ENCODE measurements at places on chromosomes 7 and 10.

- DNase-seq: no peak
Observed at GRCh38 chr10:30390207-30390606, 41.1 kb upstream of the MTPAP start.

GRCh38 chr10:113986316-113986715 lies 57.4 kb upstream of the ADRB1 start:
- DNase-seq: no peak

GRCh38 chr7:16847381-16847860 lies 34.4 kb downstream of the AGR3 start:
- no peak for DNase-seq

- no peak for DNase-seq
Observed at GRCh38 chr10:28684157-28684985, 7.0 kb downstream of the BAMBI start.

GRCh38 chr7:22668971-22669401 lies 58.0 kb upstream of the IL6 start:
- no peak for DNase-seq

GRCh38 chr10:61065051-61065450 lies 121.1 kb upstream of the RHOBTB1 start:
- DNase-seq: no peak

DNA sequence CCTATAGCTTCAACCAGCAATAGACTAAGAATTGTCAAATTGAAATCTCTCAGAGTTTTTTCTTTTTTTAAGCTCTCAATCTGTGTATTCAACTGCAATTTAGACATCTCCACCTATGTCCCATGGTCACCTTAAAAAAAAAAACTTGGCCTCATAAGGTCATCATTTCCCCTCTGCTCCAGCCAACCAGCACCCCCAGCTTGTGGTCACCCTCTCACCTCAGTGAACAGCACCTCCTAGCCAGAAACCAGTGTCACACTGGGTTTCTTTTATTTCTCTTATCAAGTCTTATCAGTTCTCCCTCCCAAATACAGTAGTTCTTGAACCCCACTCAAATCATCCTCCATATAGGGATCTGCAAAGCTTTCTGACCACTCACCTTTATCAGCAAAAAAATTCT lies 4.0 kb downstream of the ITGB1 start:
- DNase-seq: no peak

- no peak for DNase-seq
Observed at GRCh38 chr10:51023636-51024035, 50.7 kb upstream of the PRKG1 start.

GRCh38 chr10:123891144-123892071 lies at the start of gene CPXM2:
Gene CPXM2 (minus strand): TSS chr10:123891807. CDS start chr10:123891659, 148 bp downstream.
- DNase-seq: no peak

GRCh38 chr7:114924038-114924712 lies 2.3 kb downstream of the MDFIC start:
- no peak for DNase-seq

GRCh38 chr7:46352004-46352954 lies 431.2 kb upstream of the IGFBP3 start:
- no peak for DNase-seq

GRCh38 chr7:158030071-158030470 lies 557.6 kb downstream of the PTPRN2 start:
- no peak for DNase-seq

GRCh38 chr10:103660364-103661197 lies 167.1 kb downstream of the NEURL1 start:
- no peak for DNase-seq

DNA sequence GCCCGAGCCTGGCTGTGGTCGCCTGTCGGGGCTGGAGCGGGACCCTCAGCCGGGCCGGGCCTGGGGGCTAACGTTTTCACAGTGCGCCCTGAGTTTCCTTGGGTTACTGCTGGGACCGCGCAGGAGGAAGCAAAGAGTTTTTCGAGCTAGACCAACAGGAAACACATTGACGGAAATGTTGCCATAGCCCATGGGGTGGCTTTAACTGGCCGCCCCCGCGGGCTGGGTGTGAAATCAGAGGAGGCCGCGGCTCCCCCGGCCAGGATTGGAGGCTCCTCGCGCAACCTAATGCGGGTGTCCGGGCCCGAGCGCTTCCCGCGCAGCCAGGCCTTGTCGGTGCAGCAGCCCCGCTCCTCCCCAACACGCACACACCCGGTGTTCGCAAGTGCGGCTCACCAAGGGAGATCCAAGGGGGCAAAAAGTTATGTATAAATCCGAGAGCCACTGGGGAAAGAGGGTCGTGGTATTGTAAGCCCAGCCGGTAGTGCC lies 1.9 kb downstream of the HHEX start:
- DNase-seq: no peak

- DNase-seq: no peak
Observed at GRCh38 chr7:27160145-27160545, 3.7 kb upstream of the HOXA7 start.

GRCh38 chr10:126508535-126509040 lies 120.3 kb upstream of the ADAM12 start:
- no peak for DNase-seq

DNA sequence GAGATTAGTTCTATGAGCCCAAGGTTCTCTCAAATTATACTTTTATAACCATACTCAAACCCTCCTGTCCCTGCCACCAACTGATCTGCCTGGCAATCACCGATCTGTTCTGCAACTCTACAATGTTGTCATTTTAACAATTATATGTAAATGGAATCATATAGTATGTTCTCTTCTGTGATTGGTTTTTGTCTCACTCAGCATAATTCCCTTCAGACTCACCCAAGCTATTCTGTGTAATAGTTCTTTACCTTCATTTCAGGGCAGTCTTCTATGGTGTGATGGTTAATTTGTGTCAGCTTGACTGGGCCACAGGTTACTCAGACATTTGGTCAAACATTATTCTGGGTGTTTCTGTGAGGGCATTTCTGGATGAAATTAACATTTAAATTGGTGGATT lies 181.9 kb upstream of the CXCL12 start:
- no peak for DNase-seq

DNA sequence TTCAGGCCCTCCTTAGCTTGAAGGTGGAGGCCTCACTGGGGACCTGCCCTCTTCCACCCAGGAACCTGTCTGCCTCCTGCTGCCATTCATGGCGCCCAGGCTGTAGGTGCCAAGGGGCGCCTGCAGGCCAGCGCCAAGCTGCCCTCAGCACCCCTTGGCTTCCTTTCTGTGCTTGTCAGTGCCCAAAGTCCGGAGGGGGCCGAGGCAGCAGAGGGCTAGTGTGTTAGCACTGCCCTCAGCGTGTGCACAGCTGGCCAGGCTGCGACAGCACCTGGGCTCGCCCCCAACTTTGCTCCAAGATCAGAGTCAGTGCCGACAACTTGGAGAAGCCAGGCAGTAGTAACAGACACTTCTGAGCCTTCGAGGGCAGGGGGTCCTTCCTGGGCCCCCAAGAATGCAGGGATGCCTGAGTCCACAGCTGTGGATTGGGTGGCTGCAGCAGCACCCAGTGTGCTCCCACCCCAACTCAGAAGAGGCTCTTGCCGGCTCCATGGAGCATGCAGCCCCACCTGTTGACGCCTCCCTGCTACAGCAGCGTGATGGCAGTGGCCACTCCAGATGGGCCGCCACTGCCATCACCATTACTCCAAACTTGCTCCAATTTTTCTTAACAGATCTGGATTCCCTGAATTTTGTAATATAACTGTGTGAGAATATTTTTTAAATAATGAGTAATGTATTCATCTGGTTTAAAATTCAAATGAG lies 41.7 kb downstream of the CACUL1 start:
- no peak for DNase-seq

GRCh38 chr7:91892099-91892705 lies 11.7 kb upstream of the MTERF1 start:
- no peak for DNase-seq

- no peak for DNase-seq
Observed at GRCh38 chr10:99647601-99648151, 11.6 kb upstream of the ENTPD7 start.

- DNase-seq: no peak
Observed at GRCh38 chr7:127393368-127394058, 1.0 kb upstream of the ZNF800 start.

Data from stimulated activated CD8-positive, alpha-beta memory T cell treated with anti-CD3 and anti-CD28 coated beads, Interleukin-12 subunit alpha, Interleukin-12 subunit beta, amount 100 ng/mL, for 4 hours (primary cell).